ENCODE measurements at places on chromosomes 2 and 18. TPM values are rescaled to one million over a fixed set of nuclear protein-coding genes. Genes with fewer than 3 reads are reported as not detected.

The KCNF1 gene
- not detected for total RNA-seq

The UGT1A8 gene
- total RNA-seq = under 0.01 TPM

The LRP1B gene
- total RNA-seq = under 0.01 TPM

The CACNB4 gene
- 0.53 TPM for total RNA-seq

The PID1 gene
- 9.5 TPM for total RNA-seq
